Suppressor macrophage (primary cell): ENCODE measurements at places on chromosomes 1 and 21.
A peak's percentile ranks its signal among the peaks of the same experiment; 100 is the strongest.

DNA sequence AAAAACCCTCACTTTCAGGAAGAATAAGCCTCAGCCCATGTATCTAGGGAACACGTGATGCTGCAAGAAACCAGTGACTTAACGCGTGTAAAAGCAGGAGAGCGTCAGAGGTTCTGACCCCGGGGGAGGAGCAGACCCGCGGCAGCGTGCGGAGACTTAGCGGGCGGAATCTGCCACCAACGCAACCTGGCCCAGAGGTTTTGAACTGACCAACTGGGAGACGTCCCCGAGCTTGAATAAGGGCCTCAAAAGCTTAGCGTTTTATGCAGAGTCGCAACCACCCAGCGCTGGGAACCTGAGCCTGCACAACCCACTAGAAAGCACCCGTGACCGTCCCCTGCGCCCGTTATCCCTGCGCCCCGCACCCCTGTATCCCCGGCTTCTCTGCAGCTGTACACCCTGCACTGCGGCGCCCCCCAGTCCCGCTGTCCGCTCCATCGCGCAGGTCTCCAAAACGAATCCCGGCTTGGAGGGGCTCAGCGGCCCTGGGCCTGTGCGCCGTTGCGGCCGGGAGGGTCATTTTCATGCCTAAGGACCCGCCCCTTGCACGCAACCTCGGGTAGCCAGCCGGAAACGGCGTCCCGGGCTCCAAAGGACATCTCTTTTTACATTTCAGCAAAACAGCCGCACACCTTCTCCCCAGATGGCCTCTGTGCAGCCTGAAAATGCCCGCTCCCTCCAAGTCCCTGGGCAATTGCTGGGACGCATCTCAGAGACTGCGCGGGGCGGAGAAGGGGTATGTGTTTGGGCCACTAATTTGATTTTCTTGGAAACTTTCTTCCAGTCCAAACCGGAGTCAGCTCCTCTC lies 29.4 kb upstream of the TRIM17 start:
- DNase-seq = peak; percentile 68

DNA sequence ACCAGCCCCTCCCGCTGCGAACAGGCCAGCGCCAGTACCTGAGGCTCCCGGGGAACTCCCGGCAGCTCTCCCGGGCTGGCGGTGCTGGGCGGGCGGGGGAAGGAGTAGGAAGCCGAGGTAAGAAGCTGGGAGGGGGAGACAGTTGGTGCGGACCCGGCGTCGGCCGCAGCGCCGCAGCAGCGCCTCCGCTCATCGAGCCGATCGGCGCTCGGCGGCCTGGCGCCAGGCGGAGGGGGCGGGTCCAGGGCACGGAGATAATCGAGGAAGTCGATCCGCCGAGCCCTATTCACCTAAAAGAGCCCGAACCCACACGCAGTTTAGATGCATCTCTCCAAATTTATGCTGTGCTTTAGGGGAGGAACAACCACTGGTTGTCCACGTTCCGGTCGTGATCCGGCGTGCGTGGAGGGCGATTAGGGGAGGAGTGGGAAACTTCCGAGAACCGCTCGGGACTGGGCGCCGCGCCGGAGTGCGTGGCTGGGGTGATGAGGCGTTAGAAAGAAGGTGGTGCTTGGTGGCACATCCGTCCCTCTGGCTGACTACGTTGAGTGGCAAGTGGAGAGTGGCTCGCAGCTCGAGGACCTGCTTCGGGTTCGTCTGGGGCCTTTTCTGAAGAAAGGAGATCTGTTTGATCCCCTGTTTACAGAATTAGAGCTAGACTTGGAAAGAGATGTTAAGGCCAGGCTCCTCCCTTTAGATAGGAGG lies at the start of gene VAMP4:
Gene VAMP4 (minus strand): TSS at position 194 of the 705 bp plus-strand sequence. CDS start 3,651 bp downstream, outside the sequence.
- peak; percentile 84 for DNase-seq

- DNase-seq = no peak
Observed at GRCh38 chr21:33650929-33651509, 8.7 kb downstream of the ITSN1 start.

GRCh38 chr1:198563583-198563982 lies 23.1 kb upstream of the ATP6V1G3 start:
- DNase-seq = no peak

GRCh38 chr1:224466154-224466553 lies 31.6 kb upstream of the WDR26 start:
- DNase-seq = no peak

- DNase-seq = no peak
Observed at GRCh38 chr1:104617474-104617873, 867.8 kb downstream of the AMY1C start.

DNA sequence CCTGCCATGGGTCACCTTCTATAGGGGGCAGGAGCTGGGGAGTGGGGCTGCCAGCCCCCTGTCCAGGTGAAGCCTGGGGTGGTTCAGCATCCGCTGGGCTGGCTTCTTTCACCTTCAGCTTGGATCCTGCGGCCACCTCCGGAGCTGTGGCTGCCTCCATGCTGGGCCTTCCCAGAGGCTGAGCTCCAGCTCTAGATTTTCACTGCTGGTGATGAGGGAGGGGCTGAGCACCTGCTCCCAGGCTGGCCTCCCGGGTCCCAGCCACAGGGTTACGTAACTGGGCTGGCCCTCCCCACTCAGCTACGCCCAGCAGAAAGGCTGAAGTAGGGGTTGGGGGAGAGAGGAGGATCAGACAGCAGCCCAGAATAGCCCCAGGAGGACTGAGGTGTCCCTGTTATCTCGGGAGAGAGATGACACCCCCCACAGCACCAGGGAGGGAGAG lies at the start of gene MYBPHL:
Gene MYBPHL (minus strand): TSS at position 180 of the 442 bp plus-strand sequence. CDS start 20 bp downstream, at position 160.
- no peak for DNase-seq

- DNase-seq = peak; percentile 12
Observed at GRCh38 chr1:52632732-52633290, at the start of gene SHISAL2A. SHISAL2A (plus strand) TSS chr1:52633168; CDS start chr1:52633494, 326 bp downstream.
